ENCODE measurements at places on chromosomes 12 and 14.

DNA sequence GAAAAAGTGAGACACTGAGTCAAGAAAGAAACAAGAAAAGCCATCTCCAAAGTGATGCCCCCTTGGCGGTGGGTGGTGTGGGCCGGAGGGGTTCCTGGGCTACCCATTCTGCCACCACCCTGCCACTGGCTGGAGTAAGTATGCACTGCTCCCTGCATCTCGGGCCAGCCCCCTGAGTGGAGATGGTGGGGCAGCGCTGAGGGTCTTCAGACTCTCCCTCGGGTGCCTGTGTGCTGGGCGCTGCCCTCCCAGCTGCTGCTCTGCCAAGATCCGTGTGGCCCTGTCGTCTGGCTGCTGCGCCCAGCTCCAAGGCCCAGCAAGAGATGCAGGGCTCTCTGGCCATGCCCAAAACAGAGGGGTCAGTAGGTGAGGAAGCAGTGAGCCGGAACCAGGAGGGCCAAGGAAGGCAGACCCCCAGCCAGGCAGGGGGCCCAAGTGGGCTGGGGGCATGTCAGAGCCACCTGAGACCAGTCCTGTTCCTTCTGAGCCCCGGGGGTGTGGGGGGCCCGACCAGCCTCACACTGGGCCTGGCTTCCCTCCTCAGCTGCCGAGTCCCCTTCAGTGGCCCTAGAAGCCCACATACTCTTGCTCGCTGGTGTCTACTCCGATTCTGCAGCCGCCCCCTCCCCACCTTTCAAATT is 5.2 kb downstream of the GPR132 start:
- no peak overlapping the region for H3K4me3 ChIP-seq
- H3K27ac ChIP-seq, result peak overlapping the region; percentile 80
- no peaks in the 10 kb centered on the region for H3K27me3 ChIP-seq
- peaks cover 39% of the 10 kb centered on the region for H3K4me1 ChIP-seq
- DNase-seq, result no peak
- no peaks in the 10 kb centered on the region for H3K36me3 ChIP-seq

GRCh38 chr12:84361651-84362551 is 550.7 kb downstream of the SLC6A15 start:
- H3K4me1 ChIP-seq, result no peaks in the 10 kb centered on the region
- no peaks in the 10 kb centered on the region for H3K27me3 ChIP-seq
- no peak overlapping the region for H3K27ac ChIP-seq

DNA sequence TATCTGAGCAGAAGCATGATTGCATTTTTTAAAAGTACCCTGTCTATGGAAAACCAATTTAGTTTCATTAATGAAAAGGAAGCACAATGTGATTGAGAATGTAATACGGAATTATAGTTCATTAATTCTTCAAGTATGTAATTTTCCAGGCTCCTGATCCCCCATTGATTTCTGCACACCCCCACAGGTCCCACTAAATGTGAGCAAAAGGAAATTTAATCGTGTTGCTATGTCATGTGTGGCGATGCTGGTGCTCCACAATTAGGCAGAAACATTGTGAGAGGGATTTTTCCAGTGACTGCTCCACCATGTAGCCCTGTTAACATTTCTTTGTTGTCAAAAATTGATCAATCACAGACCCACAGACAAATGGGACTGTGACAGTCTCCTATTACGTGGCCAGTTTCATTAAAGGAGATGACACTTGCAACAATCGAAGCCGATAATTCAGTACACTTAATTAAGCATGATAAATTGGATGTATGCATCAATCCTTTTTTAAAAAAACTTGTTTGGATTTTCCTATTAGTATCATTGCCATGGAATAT is 306.0 kb downstream of the NELL2 start:
- no peaks in the 10 kb centered on the region for H3K36me3 ChIP-seq
- no peak overlapping the region for H3K27ac ChIP-seq
- no peak for DNase-seq
- no peaks in the 10 kb centered on the region for H3K4me1 ChIP-seq

DNA sequence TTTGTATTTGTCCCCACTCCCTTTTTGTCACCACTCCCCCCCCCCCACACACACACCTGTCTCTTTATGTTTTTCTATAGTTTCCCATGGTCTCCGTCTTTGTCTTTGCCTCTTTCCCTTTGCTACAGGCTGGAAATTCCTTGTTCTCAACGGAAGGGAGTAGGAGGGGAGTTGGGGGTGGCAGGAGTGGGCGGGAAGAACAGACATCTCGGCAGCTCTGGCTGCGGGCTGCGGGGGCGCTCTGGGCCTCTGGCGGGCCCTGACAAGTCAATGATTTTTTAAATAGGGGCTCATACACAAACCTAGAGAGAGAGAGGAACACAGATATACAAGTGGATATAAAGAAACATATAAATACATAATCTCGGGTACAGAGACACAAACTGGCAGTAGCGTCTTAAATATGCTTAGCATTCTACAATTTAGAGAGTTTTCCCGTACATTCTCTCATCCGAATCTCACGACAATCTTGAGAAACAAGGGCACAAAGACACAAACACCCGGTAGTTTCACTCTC is 2.4 kb upstream of the NAB2 start:
- peaks cover 7% of the 10 kb centered on the region for H3K36me3 ChIP-seq
- peak; percentile 87 for DNase-seq
- peak overlapping the region; percentile 63 for H3K4me3 ChIP-seq
- peaks cover 24% of the 10 kb centered on the region for H3K4me1 ChIP-seq

DNA sequence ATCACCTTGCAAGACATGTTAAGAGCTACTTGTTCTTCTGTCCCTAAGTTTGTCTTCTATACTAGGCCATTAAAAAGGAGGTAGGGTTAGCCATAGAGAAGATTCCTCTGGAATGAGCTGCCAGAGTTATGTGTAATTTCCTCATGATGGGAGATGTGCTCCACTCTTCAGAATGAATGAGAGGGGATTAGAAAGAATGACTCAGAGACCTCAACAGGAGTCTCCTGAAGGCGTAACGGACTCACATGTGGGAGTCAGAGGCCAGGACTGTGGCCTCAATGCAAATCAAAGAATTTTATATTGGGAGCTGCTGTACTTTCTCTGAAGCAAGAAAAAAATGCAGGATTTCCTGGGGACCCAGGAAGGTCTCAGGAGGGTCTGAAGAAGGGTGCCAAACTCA is 87.8 kb upstream of the ATXN7L3B start:
- no peaks in the 10 kb centered on the region for H3K4me1 ChIP-seq
- no peak overlapping the region for H3K4me3 ChIP-seq
- H3K36me3 ChIP-seq, result no peaks in the 10 kb centered on the region
- H3K27ac ChIP-seq, result no peak overlapping the region

- no peak overlapping the region for H3K27ac ChIP-seq
- no peaks in the 10 kb centered on the region for H3K4me1 ChIP-seq
- H3K36me3 ChIP-seq, result no peaks in the 10 kb centered on the region
- no peak overlapping the region for H3K4me3 ChIP-seq
- no peaks in the 10 kb centered on the region for H3K27me3 ChIP-seq
Measured at GRCh38 chr12:32671930-32672780, 6.9 kb upstream of the DNM1L start.

GRCh38 chr14:81466854-81467253 is 66.7 kb upstream of the STON2 start:
- no peaks in the 10 kb centered on the region for H3K4me1 ChIP-seq
- no peaks in the 10 kb centered on the region for H3K27me3 ChIP-seq
- H3K36me3 ChIP-seq, result no peaks in the 10 kb centered on the region

DNA sequence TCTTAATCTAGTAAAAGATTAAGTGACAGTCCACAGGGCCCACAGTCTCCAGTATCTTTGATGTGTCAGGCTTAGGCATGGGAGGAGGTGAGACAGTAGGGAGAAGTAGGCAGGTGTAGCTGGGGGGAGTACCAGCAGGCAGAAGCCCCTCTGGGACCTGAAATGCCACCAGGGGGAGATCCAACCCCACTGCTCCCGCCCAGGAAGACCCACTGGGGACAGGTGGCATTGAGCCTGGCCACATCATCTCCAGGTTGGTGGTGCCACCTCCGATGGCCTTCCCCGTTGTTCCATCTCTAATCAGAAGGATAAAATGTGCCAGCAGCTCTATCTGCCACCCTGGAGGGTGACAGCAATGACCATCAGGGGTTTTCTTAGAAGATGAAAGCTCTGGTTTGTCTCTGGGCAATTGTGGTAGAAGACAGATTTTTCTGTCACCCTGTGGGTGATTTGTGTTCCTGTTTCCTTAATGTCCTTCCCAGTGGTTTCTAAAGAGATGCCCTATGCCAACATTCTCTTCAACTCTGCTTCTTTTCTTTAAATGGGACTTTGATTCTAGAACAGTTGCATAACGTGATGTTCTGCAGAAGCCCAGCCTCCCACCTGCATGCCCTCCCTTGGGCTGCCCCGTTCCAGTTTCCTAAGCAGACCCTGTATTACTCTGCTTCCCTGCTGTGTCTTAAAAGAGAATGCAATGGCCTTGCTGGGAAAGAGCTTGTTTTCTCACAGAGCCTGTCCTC is 12.3 kb upstream of the SERPINA12 start:
- no peaks in the 10 kb centered on the region for H3K36me3 ChIP-seq
- no peak for DNase-seq
- H3K27ac ChIP-seq, result no peak overlapping the region

DNA sequence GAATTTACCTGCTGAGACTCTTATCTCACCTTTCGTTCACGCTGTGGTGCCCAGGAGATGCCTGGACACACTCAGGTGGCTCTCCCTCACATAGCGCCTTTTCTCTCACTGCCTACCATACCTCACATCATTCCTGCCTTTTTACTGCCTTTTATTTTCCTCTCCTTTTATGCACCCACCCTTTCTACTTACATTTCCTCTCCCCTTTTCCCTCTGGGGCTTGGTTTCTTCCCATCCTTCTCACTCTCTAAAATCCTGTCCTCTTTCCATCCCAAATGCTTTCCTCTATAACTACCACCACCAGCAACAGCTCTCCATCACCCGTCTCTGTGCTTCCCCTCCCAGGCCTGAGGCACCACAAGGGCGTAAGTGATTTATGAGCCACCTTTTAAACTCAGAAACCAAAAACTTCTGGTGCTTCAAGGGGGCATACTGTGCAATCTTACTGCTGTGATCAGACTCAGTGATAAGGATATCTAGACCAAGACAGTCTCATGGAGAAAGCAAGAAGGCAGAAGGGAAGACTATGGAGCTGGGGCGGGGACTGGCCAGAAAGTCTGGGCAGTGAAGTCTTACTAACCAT is 32.7 kb upstream of the SMUG1 start:
- no peak for DNase-seq
- no peak overlapping the region for H3K4me3 ChIP-seq
- peaks cover 10% of the 10 kb centered on the region for H3K27me3 ChIP-seq
- H3K27ac ChIP-seq, result no peak overlapping the region

DNA sequence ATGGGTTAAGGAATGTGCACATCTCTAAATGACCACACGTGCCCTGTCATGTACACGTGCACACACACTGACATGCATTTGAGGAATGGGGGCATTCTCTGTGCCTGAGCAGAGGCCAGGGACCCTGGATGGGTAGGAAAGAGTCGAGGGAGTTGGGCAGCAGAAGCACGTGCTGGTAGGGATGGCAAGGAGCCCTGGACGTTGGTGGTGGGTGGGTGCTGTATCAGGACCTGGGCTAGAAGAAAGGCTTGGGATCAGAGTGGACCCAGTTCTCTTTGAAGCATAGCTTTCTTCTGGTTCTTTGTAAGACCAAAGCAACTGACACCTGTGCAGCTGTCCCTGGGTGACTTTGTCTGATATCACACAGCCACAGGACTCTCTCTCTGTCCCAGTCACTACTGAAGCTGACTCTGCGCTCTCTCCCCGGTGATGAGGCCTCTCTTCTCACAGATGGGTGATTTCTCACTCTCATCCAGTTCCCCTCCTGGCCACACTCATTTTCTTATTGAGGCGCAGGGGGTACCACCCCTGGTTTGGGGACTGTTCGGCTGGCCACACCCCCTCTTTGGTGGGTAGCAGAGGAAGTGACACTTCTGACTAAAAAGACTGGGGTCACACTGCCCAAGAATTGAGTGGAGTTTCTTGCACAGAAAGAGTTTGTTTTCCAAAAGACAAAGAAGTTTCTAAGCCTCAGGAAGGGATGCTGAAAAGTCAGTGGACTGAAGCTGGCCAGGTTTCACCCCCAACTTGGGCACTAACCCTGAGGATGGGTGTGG is 171.7 kb upstream of the RTL1 start:
- H3K27ac ChIP-seq, result no peak overlapping the region
- H3K27me3 ChIP-seq, result peaks cover 45% of the 10 kb centered on the region
- H3K4me1 ChIP-seq, result no peaks in the 10 kb centered on the region
- no peaks in the 10 kb centered on the region for H3K36me3 ChIP-seq

DNA sequence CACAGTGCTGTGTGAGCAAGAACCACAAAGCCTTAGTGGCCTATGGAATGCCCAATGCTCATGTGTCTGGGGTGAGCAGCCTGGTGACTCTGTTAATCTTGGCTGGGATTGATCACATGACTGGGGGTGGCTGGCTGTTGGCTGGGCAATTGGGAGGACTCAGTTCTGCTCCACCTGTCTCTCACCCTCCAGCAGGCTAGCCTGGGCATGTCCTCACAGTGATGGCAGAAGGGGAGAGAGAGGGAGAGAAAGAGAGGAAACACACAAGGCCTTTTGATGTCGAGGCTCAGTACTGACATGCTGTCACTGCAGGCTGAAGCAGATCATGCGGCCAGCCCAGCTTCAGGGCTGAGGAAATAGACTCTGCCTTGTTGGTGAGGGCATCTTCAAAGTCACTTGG is 136.8 kb downstream of the TBX5 start:
- H3K36me3 ChIP-seq, result no peaks in the 10 kb centered on the region
- no peaks in the 10 kb centered on the region for H3K4me1 ChIP-seq
- H3K27ac ChIP-seq, result no peak overlapping the region
- no peaks in the 10 kb centered on the region for H3K27me3 ChIP-seq

- H3K27me3 ChIP-seq, result no peaks in the 10 kb centered on the region
- H3K36me3 ChIP-seq, result no peaks in the 10 kb centered on the region
- peaks cover 16% of the 10 kb centered on the region for H3K4me1 ChIP-seq
- no peak overlapping the region for H3K4me3 ChIP-seq
- DNase-seq, result no peak
- H3K27ac ChIP-seq, result peak overlapping the region; percentile 78
Measured at GRCh38 chr12:50016501-50017475, 8.5 kb downstream of the RACGAP1 start.

- H3K36me3 ChIP-seq, result no peaks in the 10 kb centered on the region
- peaks cover 17% of the 10 kb centered on the region for H3K27me3 ChIP-seq
- H3K4me1 ChIP-seq, result peaks cover 23% of the 10 kb centered on the region
- H3K4me3 ChIP-seq, result no peak overlapping the region
- no peak overlapping the region for H3K27ac ChIP-seq
- DNase-seq, result no peak
Measured at GRCh38 chr12:46265102-46265501, 3.7 kb downstream of the SLC38A1 start.

DNA sequence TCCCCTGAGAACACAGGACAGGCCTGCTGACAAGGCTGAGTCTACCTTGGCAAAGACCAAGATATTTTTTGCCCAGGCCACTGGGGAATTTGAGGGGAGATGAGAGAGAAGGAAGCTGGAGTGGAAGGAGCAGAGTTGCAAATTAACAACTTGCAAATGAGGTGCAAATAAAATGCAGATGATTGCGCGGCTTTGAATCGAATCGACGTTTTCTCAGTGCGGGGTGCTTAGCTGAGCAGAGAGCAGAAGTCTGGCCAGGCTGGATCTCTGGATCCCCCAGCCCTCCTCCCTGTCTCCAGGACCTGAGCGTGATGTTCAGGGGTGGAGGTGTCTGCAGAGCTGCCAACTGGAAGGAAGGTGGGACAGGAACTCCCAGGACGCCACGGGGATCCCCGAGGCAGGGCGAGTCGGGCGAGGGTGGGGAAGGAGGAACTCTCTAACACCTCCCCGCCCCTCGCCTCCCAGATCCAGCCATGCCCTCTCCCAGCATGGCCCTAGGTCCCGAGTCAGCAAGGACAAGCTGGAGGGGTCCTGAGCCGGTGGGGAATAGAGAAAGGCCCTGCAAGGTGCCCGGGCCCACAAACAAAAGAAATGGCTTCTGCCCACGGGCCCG is 527 bp upstream of the CARMIL3 start:
- H3K4me1 ChIP-seq, result peaks cover 14% of the 10 kb centered on the region
- H3K36me3 ChIP-seq, result no peaks in the 10 kb centered on the region
- no peak overlapping the region for H3K27ac ChIP-seq
- H3K27me3 ChIP-seq, result no peaks in the 10 kb centered on the region
- peak overlapping the region; percentile 71 for H3K4me3 ChIP-seq

All from upper lobe of right lung (tissue), 1 donor.